Upper lobe of left lung (tissue), 6 donors: ENCODE measurements at places on chromosomes 1 and 21.

DNA sequence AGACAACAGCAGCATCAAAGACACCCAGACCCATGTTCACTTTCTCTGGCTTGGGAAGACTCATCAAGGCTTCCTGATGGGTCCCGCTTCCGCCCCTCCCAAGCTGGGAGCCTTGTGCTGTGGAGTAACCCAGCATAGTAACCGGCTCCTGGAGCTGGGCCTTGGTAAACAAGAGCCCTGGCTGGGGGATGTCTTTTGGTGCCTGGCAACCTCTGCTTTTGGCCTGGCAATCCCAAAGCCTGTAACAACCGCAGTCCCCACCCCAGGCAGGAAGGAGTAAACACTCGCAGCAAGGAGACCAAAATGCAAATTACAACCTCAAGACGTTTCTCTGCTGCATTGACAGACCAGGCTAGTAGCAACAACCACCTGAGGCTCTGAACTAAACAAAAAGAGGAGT lies 16.9 kb upstream of the THRAP3 start:
- no peak for DNase-seq

DNA sequence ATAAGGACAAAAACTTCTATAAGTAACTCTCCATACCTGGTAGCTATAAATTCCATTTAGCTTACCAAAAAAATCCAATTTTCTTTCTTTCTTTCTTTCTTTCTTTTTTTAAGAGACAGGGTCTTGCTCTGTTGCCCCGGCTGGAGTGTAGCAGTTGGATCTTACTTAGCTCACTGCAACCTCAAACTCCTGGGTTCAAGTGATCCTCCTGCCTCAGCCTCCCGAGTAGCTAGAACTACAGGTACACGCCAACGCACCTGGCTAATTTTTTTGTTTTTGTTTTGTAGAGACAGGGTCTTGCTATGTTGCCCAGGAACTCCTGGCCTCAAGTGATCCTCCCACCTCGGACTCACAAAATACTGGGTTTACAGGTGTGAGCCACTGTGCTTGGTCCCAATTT lies 75.5 kb downstream of the EPS15 start:
- no peak for DNase-seq

DNA sequence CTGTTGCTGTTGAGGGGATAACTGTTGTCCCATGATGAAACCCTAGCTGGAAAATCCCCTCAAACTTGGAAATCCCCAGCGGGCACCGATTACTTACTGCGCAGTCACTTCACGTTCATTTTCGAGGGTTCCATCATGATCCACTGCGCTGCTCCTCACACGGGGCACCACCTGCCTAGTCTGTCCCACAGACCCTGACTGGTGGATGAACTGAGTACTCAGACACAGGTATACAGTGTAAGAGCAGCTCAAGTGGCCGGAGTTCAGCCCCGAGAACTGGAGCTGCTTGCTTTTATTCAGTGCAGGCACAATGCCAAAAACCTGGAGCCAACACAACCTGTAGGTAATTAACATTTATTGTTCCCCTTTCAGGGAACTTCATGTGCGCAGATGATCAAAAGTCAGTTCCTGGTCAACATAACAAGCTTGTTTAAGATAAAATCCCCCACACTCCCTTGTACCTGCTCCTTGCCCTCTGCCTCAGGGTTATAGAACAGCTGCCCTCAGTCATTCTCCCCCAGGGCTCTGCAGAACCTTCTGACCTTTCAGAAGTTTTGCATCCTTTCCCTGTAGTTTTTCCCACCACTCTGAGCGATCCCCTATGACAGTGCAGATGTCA lies 46.5 kb upstream of the PRELP start:
- DNase-seq: peak; percentile 37

DNA sequence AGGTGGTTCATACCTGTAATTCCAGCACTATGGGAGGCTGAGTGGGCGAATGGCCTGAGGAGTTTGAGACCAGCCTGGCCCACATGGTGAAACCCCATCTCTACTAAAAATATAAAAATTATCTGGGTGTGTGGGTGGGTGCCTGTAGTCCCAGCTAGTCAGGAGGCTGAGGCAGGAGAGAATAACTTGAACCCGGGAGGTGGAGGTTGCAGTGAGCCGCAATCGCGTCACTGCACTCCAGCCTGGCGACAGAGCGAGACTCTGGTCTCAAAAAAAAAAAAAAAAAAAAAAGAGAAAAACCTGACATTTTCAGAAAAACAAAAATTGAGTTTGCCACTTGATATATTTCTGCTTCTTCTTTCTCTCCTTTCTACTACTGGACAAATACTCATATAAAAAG lies 24.3 kb downstream of the CA6 start:
- no peak for DNase-seq

GRCh38 chr1:7267493-7267892 lies 482.2 kb downstream of the CAMTA1 start:
- DNase-seq: no peak

DNA sequence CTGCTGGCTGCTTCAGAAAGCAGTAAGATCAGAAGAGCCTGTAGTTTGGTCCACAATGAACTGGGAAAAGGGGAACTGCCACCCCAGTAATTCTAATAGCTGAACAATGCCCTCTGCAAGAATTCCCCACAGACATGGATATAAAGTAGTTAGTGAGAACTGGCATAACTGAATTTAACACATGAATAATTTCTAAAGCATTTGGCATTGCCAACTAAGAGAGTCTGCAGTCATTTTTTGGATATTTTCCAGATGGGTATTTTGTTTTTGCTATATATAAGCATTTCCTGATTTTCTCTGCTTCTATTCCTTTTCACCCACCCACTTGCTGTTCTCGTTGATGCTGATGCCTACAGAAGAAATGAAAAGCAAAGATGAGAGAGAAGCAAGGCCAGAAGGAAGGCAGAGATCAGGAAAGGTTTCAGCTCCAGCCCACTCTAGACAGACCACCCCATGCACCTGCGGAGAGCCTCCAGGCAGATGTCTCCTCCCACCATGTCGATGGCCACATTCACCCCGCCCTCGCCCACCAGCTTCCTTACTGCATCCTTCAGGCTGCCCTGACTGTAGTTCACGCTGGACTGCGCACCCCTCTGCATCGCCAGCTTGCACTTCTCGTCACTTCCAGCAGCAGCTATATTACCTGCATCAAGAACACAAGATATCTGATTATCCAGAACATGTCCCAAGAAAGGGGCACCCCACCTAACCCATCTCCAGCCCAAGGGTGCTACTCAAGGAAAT lies 55.9 kb upstream of the SEC16B start:
- no peak for DNase-seq

GRCh38 chr1:180680558-180681144 lies 48.8 kb downstream of the XPR1 start:
- DNase-seq: no peak

- no peak for DNase-seq
These were observed 19.7 kb upstream of the NPHP4 start for GRCh38 chr1:6011946-6012258.

GRCh38 chr1:112637254-112638109 lies 17.9 kb downstream of the CAPZA1 start:
- no peak for DNase-seq

GRCh38 chr1:31860581-31860980 lies 44.8 kb upstream of the SPOCD1 start:
- no peak for DNase-seq

- no peak for DNase-seq
These were observed 125.5 kb upstream of the IRF2BP2 start for GRCh38 chr1:234735476-234735875.

- no peak for DNase-seq
These were observed 29.4 kb downstream of the PSMG1 start for GRCh38 chr21:39153842-39154241.

GRCh38 chr1:24427545-24427862 lies 11.9 kb downstream of the NIPAL3 start:
- no peak for DNase-seq

DNA sequence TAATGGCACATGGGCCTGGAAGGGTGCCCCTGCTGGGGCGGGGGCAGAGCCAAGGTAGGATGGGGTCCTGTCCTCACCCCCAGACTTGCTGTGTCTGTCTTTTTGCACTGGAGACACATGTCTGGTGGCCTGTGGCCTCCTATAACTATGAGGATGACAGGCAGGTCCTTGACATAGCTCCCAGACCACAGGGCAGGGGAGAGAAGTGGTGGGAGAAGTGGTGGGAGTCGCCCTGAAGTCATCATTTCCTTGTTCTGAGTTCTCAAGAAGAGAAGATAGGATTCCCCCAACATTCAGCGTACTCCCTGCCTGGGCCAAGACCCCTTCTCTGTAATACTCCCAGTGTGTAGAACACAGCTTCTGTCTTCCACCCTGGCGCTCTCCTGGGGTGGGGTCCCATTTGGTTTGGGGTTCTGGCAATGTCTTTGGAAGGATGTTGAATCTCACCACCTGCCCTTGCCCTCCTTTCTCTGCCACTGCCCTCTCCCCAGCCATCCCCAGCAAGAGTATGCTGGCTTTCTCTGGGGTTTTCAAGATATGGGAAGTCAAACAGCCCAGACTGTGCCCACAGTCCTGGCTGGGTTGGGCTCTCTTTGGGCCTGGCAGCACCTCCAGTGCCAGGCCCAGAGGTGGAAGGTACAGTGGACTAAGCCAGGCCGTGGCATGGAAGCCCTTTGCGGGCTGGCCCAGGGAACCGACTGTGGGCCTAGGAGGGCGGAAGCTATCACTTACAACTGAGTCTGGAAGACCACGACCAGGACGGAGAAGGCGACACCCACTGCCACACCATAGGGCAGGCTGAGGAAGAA lies 19.4 kb downstream of the SLC26A9 start:
- DNase-seq: peak; percentile 29

DNA sequence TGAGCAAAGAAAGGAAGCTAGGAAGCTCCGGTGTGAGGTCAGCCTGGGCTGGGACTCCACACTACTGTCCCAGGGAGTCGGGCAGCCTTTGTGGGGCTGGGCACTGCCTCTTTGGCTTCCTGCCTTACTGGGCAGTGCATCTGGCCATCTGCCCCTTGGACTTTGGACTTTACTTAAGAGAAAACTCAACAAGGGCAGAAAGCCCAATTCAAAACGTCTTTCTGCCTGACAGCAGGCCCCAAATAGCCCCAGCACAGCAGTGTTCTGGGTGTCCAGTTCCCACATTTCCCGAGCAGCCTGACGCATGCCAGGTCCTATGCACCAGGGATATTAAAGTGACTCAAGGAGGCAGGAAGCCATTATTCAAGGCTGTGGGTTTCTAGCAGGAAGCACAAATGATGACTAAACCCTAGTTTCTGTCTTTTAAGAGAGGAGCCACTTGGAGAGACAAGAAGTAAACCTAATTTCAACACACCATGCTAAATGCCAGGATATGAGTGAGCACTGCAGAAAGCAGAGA lies 37.9 kb upstream of the EDEM3 start:
- no peak for DNase-seq

- DNase-seq: no peak
These were observed 20.5 kb downstream of the SLC19A2 start for GRCh38 chr1:169465281-169465680.

- DNase-seq: no peak
These were observed 4.4 kb downstream of the SUCO start for GRCh38 chr1:172537366-172537765.

GRCh38 chr1:45230537-45230936 lies 24.1 kb upstream of the ZSWIM5 start:
- DNase-seq: no peak

DNA sequence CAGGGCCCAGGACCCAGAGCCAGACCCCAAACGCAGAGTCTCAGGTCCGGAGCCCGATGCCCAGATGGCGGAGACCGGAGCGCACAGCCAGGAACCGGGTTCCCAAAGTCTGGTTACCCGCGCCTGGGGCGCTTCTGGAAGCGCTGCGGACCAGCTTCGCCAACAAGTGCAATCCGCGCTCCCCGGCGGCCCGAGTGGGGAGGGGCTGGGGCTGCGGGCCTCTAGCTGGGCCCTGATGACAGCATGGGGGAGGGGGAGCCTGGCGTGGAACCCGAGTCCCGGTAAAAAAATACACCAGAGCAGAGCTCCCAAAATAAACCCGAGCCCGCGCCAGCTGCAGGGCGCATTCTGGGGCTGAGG lies 494 bp downstream of the NT5C1A start:
- DNase-seq: no peak

GRCh38 chr1:46790446-46791101 lies 8.3 kb upstream of the CYP4B1 start:
- no peak for DNase-seq

DNA sequence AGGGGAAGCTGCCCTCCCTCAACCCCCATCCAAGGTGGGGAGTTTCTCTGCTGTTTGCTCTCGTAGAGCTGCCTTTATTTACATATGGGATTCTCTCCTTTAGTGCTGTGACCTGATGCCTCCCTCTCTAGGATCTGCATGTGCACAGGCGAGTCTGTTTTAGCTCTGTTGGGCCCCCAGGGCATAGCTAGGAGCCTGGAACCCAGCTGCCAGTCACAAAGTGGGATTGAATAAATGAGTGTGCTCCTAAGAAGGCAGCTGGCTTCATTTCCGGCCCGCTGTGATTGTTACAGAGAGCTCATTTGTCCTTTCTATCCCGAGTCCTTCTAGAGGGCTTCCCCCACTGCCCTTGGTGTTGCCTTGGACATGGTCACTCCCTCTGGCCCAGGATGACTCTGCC lies 176.6 kb downstream of the GRIK3 start:
- no peak for DNase-seq

- DNase-seq: peak; percentile 0
These were observed 285.4 kb upstream of the USP24 start for GRCh38 chr1:55500601-55501000.

DNA sequence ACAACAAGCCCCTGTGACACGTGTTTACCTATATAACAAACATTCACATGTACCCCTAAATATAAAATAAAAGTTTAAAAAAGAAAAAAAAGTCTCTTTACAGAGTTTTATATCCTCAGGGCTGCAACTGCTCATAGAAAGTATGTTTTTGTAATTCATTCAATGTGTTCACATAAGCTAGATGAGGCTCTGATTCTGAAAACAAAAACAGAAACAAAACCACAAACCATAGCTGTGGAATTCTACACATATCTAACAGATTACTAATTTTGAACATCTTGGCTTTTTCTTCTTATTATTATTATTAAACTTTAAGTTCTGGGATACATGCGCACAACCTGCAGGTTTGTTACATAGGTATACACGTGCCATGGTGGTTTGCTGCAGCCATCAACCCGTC lies 579.6 kb upstream of the ZRANB2 start:
- DNase-seq: no peak

GRCh38 chr1:24584171-24584647 lies 28.3 kb downstream of the NCMAP start:
- peak; percentile 62 for DNase-seq

GRCh38 chr1:67135354-67135753 lies 584 bp upstream of the C1orf141 start:
- DNase-seq: no peak

- DNase-seq: no peak
These were observed 69.2 kb upstream of the RGS2 start for GRCh38 chr1:192739476-192740184.

DNA sequence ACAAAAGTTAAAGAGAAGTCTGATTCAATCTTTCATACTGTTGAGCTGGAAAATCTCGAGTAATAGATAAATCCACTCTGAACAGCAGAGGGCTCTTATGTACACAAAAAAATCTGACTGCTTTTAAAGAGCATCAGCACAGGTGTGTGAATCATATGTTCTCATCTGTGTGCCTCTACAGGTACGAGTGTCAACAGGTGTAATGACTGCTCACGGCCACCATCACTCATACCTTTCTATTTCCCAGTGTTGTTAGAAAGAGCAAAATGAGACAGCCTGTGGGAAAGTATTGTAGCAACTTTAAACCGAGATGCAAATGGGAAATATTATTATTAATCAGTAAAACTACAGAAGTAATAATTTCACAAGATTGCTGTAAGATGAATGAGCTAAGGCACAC lies 49.0 kb upstream of the SCAF4 start:
- no peak for DNase-seq

- no peak for DNase-seq
These were observed 69.1 kb downstream of the DYRK1A start for GRCh38 chr21:37435711-37436110.

- DNase-seq: no peak
These were observed 72.6 kb downstream of the CAMTA1 start for GRCh38 chr1:6857831-6858230.
